ENCODE measurements at places on chromosomes 11 and 22.

DNA sequence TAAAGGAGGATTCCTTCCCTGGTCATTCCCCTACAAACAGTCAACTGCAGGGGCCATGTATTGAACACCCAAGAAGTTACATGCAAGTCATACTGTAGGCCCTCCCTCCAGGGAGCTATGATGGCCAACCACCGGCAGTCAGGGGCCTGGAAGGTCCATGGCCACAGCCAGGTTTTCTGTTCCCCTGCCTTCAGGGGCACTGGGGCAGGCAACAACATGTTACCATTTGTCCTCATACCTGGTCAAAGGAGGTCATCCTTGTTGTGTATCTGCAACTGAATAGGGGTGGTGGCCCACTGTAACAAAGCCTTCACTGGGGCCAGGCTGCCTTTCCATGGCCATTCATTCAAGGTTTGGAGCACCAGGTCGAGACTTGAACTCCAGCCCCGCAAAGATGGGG lies 433.6 kb downstream of the DYNC2H1 start:
- DNase-seq: no peak

DNA sequence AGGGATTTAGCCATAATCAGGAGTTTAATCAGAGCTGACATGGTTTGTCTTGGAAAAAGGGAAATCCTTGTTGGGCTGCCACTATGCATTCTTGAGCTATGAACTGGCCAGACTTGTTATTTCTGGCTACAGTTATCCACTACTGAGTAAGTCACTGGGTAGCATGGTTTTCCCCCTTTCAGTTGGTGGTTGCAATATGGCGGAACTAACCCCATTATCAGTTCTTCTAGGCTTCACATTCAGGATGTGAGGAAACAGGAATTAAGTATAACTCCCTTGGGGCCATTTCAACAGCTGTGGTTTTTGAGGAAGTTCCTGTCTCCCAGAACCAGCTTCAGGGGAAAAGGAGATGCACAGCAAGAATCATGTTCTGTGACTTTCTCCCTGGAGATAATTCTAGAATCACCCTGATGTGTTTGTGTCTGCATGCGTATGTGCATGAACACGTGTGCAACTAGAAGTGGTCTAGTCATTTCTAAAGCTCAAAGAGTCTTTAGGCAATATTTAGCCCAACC lies 103.0 kb upstream of the CD44 start:
- no peak for DNase-seq

DNA sequence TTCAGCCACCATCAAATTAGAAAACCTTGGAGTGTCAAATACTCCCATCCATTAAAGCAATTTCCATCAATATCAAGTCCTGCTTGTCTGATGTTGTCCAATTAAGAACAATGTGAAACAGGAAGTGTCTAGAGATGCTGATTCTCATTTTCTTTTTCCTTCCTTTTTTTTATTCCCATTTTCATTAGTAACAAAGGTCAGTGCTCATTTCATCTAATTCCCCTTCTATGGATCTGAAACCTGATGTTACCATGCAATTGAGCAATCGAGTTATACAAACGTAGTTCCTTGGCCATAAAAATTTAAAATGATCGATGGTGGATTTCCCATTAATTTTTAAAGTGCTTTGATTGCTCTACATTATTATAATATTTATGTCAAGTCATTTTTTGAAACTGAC lies 330.6 kb upstream of the ZC3H12C start:
- DNase-seq: no peak

GRCh38 chr11:128624269-128625175 lies 37.2 kb upstream of the ETS1 start:
- DNase-seq: no peak

DNA sequence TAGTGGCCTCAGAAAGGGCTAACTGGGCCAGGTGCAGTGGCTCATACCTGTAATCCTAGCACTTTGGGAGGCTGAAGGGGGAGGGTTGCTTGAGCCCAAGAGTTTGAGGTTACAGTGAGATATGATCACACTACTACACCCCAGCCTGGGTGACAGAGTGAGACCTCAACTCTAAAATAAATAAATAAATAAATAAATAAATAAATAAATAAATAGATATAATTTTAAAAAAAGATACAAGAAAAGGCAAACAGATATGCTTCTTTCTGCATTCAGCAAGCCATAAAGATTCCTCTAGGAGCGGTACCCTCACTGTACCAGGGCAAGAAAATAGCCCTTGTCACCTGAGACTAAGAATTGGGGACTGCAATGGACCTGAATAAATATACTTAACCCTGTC lies 1.3 kb upstream of the RSPH14 start:
- no peak for DNase-seq

DNA sequence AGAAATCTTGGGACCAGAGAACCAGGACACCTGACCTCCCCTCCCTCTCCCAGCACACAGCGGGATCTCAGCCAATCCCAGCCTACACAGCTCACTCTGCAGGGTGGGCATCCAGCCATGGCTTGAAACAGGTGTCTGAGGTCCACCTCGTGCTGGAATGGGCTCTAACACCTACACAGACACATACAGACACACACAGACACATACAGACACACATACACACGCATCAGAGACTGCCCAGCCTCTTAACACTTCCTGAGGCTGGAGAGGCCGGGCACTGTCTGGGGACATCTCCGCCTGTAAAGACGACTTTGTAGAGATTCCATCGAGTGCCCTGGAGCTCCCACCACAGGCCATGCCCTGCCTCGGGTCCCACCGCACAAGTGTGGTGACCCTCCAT lies 36.7 kb downstream of the CAPN1 start:
- no peak for DNase-seq

- DNase-seq: no peak
Measured at GRCh38 chr11:2209370-2209801, 37.8 kb upstream of the TH start.

DNA sequence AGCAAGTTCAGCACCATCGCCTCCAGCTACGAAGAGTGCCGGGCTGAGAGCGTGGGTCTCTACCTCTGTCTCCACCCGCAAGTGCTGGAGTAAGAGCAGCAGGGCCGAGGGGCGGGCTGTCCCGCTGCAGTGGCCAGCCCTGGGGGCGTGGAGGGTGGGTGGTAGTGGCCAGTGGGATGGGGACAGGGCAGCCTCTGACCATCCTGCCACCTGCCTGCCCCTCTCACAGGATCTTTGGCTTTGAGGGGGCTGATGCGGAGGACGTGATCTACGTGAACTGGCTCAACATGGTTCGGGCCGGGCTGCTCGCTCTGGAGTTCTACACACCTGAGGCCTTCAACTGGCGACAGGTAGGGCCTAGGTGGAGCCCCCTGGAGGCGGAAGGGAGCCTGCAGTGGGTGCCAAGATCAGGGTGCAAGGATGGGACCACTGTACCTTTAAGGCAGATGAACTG lies 15.0 kb upstream of the BBS1 start:
- DNase-seq: no peak

DNA sequence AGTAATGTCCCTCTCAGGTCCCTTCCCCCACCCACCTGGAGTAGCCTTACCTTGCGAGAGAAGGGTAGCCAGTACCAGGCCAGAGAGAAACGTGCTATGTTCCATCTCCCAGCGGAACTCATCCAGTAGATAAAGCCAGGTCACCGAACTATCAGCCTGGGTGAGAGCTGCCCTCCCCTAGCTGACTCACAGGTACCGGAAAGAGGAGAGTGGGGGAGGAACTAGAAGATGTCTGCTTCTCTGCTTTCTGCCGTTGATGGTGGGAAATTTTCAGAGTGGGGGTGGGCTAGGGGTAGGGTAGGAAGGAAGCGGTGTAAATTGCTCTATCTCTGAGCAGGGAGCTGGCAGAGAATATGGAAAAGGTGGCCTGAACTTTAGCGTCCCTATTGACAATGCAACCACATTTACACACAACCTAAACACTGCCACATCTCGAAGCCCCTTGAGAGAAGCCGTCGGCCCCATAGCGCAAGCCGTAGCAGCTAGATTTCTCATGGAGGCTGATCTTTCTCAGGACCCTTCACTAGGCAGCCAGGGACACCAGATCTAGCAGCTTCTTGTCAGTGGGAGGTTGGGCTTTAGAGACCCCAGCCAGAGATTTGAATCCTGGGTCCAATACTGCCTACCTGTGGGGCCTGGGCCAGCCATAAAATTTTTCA lies at the start of gene CD3D:
TSS of gene CD3D (minus strand) at position 203 of the 659 bp plus-strand sequence. CDS start at position 105, 98 bp downstream.
- peak; percentile 34 for DNase-seq

GRCh38 chr11:113721462-113722066 lies 15.5 kb upstream of the TMPRSS5 start:
- DNase-seq: no peak

DNA sequence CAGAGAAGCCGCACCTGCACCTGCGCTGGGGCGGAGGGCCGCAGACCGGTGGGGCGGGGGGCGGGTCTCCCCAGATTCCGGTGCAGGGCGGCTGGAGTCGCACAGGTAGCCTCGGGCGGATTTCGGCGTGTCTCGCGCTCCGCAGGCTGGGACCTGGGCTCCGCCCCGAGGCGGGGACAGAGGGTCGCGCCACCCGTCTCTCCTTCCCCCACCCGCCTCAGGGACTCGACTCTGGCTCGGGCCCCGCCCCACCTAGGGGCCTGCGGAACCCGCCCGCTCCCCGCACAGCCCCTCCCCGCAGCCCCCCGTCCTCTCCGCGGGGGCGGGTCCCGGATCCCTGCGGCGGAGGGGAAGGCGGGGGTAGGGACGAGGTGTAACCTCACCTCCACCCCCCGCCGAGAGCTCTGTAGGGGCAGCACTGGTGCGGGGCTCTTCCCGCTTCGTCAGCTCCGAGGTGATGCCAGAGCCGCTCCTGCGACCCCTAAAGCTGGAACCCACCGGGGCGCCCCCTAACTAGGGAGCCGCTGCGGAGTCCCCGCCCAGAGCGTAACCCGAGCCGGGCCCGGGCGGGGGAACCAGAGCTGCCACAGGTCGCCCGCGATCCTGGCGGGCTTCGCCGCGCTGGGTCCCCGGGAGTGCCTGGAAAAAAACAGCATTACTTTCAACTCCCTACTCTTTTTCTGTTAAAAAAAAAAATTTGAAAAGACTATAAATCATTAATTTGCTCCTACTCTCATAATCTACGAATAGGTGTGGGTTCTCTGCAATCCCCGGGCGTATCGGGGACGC lies at the start of gene SLC29A2:
TSS of gene SLC29A2 (minus strand) at position 134 of the 789 bp plus-strand sequence. CDS start 169 bp downstream, outside the sequence.
- peak; percentile 54 for DNase-seq

GRCh38 chr11:14577835-14578529 lies 57.8 kb upstream of the PSMA1 start:
- no peak for DNase-seq

DNA sequence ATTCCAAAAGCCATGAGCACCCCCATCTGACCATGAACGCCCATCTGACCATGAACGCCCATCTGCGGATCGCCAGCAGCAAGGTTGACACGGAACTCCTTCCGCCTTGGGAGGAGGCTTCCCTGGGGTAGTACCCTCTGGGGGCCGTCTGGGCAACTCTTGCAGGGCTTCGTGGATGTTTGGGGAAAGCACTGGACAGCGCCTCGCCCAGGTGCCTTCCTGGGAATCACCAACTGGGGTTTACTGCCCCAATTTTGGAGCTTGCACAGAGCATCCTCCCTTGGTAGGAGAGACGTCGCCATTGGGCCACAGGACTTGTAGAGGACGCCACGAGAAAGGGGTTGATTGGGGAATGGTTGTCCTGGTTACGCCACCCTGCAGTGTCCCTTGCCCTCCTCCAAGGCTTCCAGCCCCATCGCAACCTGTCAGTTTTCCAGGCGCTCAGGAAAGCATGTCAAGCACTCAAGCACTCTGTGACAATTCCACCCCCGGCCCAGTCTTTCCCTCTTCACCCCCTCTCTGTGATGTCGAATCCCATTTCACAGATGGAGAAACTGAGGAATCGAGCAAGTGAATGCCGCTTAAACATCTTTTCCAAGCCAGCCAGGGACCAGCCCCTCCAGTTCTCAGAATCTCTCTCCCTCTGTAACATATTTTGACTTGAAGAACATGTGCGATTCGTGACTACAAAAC lies 914 bp upstream of the PRDM11 start:
- DNase-seq: no peak

GRCh38 chr11:2673250-2673610 lies 26.6 kb downstream of the KCNQ1OT1 start:
- DNase-seq: no peak

- peak; percentile 23 for DNase-seq
Measured at GRCh38 chr11:128482512-128483191, 104.7 kb downstream of the ETS1 start.

DNA sequence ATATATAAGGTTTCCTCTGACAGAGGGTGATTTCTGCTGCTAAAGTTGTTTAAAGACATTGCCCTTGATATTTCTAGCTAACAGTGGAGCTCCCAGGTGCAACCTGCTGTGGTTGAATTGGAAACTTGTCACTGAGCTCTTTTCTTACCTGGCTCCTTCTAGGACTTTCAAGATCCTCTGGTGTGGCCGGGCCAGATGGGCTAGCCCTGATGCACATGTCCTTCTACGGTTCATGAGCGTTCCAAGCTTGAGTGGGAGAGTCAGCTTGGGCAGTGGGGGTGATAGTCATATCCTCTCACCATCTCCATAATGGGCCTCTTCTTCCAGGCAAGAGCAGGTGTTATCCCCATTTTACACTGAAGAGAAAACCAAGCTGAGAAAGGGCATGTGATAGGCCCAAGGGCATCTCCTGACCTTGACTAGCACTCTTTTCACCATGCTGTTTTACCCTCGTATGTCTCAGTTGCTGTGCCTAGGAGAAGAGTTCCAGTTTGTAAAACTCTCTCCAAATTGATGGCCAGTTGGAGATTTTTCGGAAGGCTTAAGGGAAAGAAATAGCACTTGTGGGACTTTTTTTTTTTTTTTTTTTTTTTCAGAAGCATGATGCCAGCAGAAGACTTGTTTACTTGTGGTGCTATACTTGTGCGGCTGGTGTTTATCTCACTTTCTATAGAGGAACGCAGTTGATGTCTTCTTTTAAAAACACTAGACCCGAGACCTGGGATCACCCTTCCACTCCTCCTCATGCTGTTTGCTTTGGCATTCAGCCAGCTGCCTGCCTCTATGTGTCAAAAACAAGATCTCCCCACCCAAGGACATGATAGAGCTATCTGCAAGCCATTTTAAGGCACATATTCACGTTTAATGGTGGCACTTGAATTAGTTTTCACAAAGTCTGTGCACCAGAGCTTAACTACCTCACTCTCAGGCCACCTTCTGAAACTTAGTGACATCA lies 32.6 kb downstream of the TEAD1 start:
- no peak for DNase-seq

GRCh38 chr11:26231252-26231661 lies 100.7 kb upstream of the ANO3 start:
- no peak for DNase-seq

DNA sequence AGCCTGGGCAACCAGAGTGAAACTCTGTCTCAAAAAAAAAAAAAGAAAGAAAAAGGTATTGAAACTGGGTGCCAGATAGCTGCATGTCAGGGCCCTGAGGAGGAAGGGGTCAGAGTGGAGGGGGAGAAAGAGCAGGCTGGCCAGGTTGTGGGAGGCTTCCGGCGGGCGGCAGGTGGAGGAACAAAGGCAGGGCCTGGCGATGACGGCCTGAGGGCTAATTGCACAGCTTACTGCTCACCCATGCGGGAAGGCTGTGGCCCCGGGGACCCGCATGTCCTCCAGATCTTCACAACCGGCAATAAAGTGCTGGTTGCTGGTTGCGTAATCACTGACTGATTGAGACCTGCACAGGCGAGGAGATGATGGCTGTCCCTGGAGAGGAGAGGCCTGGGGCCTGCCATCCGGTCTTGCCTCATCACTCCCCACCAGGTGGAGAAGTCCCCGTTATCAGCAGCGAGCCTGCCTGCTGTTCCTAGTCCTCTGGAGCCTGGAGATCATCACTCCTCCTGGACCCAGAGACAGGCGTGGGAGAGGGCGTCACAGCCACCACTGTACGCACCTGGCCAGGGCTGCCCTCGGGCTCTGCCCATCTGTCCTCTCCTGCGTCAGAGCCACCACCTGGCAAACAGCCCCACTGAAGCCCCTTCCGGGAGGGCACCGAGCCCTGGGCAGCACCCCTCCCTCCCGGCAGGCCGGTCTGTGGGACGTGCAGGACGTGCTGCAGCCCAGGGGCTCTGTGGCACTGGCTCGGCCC lies 18.7 kb downstream of the H19 start:
- no peak for DNase-seq

GRCh38 chr11:911031-911889 lies 650 bp upstream of the CHID1 start:
- peak; percentile 13 for DNase-seq

Measured in activated naive CD4-positive, alpha-beta T cell (primary cell).